ENCODE measurements at places on chromosomes 4 and X.

DNA sequence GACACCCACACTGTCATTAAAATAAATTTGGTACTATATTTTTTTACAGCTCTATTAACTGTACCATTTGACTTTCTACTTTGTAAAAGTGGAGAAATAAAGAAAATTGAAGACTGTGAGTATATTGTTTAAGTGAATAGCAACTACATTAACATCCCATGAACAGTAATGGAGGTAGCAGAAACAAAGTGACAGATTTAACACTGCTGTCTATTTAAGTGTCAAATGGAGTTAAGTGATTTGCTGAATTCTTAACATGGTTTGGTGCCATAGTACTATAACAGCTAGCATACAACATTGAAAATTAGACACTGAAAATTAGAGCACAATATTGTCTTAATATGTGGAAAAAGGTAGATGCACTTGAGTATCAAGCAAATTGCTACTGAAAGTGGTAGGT is 76.2 kb downstream of the C4orf33 start:
- DNase-seq, result no peak

DNA sequence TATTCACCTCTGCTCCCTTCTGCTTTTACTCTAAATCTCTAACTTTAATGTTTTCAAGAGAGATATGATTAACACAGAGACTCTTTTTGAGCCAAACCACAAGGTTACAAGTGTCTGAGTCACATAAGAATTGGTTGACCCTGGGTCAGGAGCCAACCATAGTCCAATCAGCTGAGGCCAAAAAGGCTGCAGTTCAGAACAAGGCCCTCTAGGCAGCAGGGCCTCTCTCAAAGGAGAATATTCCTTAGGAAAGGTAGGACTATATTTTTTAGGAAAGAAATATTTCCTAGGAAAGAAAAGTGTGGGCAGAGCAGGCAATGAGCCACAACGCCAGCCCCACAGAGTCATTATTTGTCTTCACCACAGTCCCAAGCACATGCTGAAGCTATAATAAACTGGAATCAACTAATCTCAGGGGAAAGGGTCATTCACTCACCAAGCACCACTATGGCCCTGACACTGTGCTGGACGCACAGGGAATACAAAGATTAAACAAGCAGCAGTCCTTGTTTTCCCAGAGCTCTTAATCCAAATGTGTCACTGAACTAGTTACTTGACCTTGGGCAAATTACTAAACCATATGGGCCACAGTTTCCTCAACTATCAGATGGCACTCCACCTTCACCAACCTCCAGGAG is 2.2 kb downstream of the ATP8A1 start:
- no peak for DNase-seq

GRCh38 chr4:145565328-145565727 is 53.9 kb upstream of the MMAA start:
- no peak for DNase-seq

GRCh38 chr4:118939169-118939783 is 50.6 kb downstream of the SYNPO2 start:
- DNase-seq, result no peak

GRCh38 chr4:121791481-121791880 is 9.6 kb upstream of the EXOSC9 start:
- DNase-seq, result no peak

- DNase-seq, result no peak
These were observed 92.6 kb upstream of the PPP3CA start for GRCh38 chr4:101439926-101440325.

- DNase-seq, result no peak
These were observed 42.8 kb upstream of the CHRNA9 start for GRCh38 chr4:40292313-40292759.

GRCh38 chr4:85221606-85222005 is 253.3 kb upstream of the ARHGAP24 start:
- no peak for DNase-seq

GRCh38 chr4:5471691-5472090 is 236.7 kb downstream of the EVC2 start:
- DNase-seq, result no peak

DNA sequence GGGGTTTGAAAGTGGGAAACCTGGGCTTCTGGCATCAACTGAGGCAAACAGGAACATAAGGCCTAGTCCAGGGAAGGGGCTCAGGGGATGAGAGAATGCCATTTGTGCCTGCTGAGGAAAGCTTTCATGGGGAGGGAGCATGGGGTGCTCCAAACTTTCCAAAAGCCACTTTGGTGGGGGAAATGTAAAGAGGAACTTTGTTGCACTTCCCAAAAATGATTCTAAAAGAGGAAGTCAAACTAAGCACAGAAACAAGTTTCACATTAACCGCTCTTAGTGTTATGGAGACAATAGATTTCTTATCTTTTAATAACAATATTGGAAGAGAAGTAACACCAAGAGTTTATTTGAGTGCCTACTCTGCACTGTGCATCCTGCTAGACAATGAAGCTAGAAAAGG is 32.3 kb downstream of the GAB3 start:
- DNase-seq, result no peak

- DNase-seq, result no peak
These were observed 657.2 kb upstream of the DIAPH2 start for GRCh38 chrX:96027407-96027806.

GRCh38 chr4:153452658-153453378 is 13.3 kb upstream of the TMEM131L start:
- DNase-seq, result no peak

DNA sequence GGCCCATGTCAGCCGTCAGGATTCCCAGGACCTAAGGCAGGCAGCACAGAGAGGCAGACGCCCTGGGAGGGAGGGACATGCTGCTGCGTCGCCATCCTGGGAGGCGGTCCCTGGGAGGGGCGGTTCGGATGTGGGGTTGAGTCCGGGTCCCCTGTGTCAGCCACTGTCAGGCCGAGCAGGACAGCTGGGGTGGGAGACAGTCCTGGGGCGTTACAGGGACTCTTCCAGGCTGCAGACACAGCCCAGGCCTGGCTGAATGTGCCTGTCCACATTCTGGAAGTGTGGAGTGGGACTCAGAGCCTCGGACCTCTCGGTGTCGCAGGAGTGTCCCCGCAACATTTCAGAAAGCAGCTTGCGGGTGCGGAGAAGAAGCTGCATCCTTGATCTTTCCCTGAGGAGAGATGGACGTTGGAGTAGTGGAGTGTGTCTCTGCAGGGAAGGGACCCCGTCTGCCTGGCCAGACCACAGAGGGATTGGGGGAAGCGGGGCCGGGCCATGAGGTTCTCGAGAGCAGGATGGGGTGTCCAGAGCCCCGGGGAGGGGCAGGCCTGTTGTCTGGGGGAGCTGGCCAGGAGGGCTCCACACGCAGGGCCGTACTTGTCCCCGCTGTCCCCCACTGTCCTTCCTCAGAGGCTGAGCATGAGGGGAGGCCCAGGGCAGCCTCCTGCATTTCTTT is 6.1 kb downstream of the AKAP17A start:
- no peak for DNase-seq

GRCh38 chrX:33087411-33087810 is 123.9 kb downstream of the DMD start:
- no peak for DNase-seq

DNA sequence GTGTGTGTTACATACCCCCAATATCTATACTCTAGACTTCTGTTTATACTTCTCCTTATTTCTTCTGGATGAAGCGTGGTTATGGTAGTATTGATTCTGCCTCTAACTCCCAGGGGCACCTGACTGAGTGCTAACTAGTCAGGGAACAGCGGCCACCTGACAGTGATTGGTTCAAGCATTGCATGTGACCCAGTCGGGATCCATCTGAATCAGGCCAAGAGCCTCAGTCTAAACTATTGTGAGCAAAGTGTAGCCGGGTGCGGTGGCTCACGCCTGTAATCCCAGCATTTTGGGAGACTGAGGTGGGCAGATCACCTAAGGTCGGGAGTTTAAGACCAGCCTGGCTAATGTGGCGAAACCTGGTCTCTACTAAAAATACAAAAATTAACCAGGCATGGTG is 10.0 kb downstream of the CCDC110 start:
- no peak for DNase-seq

DNA sequence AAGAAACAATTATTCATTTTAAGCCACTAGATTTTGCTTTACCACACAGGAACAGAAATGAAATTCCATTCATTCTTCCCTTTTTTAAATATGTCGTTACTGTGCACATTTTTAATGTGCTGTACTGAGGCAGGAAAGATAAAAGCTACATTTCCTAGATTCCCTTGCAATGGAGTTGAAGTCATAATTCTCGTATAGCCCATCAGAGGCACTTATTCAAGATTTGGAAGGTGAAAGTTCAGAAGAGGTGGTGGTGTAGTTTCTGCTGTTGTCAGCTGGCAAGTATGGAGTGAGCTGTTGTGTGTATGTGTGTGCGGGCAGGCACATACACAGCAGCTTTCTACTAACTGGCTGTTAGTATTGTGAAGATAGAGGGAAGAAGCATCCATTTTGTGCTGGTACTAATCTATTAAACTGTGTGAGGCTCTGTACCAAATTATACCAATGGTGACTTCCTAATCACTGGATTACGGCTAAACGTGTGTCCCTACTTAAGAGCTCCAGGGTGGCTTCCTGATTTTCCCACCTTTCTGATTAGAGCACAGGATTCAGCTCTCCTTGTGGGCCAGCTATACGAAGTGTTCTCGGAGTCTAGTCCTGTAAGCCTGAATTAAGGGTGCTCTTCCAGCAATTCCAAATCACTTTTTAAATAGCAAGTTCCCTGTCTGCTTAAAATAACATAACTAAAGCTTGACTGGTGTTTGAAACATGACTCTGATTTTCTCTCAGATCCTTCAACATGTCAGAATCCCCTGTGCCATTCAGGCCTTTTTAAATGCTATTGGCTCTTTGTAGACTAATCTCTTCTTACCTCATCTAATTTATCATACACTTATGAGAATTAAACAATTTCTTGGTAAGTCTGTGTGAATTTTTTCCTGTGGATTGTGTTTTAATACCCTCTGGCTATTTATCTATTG is 43.8 kb downstream of the PDS5A start:
- no peak for DNase-seq

DNA sequence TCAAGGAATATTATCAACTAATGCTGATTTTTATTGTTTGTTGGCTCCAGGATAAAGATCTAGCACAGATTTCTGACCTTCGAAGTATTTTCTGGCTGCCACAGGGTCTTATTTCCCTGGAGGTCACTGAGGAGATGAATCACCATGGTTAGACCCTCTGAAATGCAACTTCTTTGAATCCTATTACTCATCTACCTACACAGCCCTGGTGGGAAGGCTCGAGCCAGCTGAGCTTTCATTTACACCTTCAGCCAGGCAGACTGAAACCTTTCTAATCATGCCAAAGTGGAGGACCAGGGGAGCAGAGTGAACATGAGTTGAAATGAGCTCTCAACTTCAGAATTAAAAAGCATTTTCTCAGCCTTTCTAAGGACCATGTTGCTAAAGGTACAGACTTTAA is 130.5 kb downstream of the SMIM20 start:
- DNase-seq, result no peak

GRCh38 chr4:173318648-173319211 is 15.4 kb downstream of the HMGB2 start:
- no peak for DNase-seq

DNA sequence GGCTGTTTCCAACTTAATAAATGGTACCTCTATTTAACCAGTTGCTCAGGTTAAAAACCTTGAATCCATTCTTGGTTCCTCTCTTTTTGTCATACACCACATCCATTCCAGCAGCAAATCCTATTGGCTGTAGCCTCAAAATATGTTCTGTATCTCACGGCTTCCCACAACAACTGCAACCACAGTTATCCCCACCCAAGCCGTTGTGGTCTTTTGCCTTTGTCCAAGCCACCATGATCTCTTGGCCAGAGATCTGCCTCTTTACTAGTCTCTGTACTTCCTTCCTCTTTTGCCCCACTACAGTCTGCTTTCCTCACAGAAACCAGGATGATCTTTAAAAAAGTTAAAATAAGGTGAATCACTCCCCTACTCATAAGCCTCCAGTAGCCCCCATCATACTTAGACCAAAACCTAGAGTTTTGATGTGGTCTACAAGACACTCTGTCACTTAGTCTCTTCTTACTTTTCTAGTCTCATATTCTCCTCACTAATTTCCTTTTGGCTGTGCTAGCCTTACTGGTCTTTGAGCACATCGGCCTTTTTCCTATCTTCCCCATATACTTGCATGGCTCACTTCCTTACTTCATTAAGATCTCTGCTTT is 10.3 kb downstream of the MAOA start:
- no peak for DNase-seq

GRCh38 chr4:168735735-168736134 is 238.9 kb downstream of the PALLD start:
- DNase-seq, result no peak

DNA sequence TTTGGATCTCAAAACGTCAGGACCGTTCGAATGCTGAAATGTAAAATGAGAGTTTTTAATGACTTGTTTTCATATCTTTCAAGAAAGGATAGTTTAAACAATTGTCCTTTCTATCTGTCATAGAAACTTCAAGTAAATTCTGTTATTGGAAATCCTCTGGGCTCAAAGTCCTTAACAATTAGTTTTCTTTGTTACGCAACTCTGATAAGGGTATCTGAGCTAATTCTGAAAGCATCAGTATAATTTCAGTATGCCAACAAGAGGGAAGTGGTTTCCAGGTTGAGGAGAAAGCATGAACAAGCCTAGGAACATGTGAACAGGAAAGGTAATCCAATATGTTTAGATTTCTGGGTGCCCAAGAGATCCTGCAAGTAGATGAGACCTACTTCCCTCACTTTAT is 22.0 kb downstream of the ADH7 start:
- no peak for DNase-seq

DNA sequence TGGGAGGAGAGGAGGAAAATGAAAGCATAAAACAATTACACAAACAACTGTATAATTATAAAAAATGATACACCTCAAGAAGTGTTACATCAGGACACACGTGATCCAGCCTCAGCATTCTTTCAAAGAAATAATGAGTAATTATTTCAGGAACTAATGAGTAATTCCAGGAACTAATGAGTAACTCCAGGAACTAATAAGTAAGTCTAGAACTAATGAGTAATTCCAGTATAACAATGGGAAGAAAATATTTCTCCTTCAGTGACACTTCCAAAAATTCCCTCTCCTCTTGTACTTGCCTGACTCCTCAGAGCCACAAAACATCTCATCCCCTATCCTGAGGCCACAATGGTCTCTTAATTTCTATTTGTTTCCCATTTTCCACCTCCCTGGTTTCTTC is 63.5 kb upstream of the COL25A1 start:
- DNase-seq, result no peak

DNA sequence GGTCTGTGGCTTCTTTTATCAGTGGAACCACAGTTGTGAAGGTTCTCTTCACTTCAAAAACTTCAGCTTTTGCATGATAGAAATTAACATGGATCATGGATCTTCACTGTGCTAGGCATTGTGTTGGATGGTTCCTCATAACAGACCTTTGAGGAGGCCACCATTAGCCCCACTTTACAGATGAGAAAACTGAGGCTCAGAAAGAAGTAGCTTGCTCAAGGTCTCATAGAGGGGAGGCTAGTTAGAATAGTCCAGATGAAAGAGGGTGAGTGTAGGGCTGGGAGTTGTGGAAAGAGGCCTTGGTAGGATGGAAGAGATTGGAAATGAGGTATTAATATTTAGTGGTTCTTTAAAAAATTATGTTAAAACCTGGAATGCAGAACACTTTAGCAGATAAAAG is 2.6 kb downstream of the TSR2 start:
- no peak for DNase-seq

GRCh38 chr4:168291242-168291641 is 27.3 kb downstream of the DDX60 start:
- DNase-seq, result no peak

All from renal cortex interstitium (tissue), 15 donors.